ENCODE measurements at places on chromosomes 12 and 14.

DNA sequence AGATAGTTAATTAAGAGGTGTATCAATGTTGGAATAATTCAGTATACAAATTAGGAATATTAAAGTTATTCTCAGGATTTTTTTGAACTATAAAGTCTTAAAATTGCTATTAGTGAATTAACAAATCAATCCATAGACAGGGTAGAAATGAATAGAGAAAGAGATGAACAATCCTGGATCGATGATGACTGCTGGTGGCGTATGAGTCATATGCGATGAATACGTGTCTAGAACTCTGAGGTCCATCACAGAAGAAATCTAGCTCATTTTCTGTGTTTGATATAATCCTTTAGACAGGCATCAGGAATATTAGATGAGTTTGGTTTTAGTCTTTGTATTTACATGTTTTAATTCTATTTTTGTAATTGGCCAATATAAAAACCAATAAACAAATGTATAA lies 85.4 kb upstream of the RTL1 start:
- DNase-seq: no peak

DNA sequence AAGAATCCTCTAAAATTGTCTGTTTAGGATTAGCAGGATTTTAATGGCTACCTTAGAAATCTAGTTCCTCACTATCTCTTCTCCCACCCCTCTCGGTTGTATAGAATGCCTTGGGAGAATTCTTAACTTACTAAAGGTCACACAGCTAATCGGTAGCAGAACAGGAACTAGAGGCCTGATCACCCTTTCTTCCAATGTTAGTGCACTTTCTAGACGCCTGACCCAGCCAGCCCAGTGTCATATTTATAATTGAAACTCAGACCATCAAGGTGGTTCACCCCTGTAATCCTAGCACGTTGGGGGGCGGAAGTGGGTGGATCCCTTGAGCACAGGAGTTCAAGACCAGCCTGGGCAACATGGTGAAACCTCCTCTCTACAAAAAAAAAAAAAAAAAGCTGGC lies 1.7 kb downstream of the TIGAR start:
- no peak for DNase-seq

DNA sequence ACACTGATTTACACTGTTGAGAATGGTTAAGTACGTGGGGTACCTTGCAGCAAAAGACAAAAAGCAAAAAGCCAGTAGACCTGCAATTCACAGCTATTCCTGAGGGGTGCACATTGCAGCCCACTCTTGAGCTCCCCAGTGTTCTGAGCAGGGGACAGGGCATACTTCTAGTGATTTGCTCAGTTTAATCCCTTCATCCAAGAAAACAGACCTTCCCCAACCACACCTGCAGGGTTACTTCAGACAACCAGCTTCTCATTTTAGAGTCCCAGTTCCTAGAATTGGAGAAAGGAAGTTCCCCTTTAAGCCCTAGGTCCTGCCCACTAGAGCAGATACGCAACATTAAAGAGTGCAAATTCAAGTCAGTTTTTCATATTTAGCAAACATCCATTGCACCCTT lies 3.6 kb upstream of the WSB2 start:
- no peak for DNase-seq

DNA sequence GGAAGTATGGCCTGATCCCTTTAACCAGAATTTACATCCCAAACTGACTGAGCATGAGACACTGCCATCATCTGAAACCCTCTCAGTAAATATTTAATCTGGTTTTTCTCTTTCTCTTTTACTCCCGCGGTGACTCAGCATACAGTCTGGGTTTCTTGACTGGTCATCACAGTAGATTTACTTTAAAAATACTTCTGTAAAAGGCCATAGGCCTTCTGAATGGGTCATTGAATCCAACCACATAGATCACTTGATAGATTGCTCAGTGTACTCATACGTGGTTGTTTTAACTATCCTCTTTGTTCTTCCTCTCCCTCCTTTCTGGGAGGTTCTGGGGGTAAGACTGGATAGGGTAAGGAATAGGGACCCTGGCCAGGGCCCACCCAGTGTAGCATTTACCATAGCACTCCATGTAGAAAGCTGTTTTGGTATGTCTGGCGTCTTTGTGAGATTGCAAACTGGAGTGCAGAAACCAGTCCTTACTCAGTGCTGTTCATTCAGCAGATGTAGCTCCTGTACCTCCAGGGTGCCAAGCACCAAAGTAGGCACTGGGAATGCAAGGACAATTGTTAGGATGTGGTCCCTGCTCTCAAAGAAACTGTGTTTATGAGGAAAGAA lies 165.7 kb downstream of the SRGAP1 start:
- DNase-seq: no peak

GRCh38 chr12:40854604-40855003 lies 162.4 kb downstream of the CNTN1 start:
- no peak for DNase-seq

DNA sequence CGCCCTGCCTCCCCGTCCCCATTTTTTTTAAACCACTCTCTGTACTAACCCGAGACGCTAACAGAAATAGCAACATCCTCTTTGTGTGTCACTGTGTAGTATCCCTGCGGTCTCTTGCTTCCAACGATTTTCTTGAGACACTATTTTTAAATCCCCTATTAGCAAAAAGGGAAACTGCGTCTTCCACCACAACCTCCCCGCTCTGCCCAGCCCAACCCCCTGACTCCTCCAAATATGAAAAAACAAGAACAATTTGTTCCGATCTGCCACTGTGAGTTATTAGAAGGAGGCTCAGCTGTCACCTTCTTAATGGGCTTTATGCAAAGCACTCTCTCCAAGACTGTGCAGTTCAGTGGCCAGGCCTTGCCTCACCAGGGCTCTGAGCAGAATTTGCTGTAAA lies 76.3 kb downstream of the MAP1LC3B2 start:
- no peak for DNase-seq

DNA sequence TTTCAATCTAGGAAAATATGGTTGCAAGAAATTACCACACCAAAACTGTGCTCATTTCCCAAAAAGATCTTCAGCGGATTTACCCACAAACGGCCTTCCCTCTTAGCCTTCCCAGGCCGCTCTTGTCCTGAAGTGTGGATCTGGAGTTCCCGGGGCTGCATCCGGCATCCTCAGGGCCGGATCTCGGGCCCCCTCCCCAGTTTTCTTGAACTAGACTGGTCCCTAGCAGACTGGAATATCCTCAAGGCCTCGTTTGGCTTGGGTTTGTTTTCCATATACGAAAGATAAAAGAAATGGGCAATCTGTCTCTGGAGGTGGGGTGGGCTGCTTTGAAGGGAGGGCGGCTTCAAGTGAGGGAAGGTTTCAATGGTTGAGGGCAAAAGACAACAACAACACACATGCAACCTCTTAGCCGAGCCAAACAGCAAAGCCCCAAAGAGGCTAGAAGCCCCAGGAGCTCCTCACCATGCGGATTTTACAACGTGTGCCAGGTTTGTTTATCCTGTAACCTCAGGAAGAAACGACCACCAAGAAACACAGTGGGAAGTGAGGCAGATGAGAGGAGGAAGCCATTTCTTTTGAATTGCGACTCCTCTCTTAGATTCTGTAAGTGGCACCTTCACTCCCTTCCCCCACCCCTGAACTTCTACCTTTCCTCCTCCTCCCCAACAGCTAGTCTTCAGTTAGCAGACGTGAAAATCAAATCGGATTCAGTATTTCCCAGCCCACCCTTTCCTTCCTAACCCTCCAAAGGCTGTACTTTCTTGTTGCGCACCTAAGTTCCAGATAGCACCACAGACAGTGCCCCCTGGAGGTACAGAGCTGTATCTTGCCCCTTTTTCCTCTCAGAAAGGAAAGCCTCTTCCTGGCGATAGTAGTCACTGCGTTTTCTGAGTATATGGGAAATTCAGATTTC lies 2.6 kb downstream of the MYF6 start:
- DNase-seq: no peak
